ENCODE measurements at places on chromosomes 3 and 15.

DNA sequence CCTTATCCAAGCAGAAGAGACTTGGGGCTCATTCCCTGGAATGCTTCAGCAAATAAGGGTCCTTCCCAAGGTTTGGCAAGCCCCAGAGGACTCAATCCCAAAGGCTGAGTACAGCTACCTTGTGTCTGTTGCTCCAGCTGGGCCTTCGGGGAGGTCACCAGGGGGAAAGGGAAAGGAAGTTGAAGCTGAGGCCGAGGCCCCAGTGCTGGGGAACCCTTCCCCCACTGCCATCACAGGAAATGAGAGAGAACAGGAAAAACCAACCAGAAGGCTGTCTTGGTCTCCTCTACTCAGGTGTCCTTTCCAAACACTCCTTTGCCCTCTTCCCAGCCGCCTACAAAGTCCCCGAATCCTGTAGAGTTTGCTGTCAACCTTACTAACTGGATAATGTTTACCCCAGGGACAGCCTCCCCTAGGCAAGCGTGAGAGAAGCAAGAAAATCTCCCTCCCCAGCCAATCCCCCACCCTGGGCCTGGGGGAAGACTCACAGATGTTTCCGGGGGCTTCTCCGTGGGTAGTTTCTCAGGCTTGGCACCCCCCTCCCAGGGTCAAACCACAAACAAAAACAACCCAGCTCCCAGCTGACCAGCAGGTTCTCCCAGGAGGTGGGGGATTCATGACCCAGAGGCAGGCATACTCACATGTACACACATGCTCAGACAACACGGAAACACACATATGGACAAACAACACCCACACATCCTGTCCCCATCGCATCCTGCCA is 5.5 kb downstream of the CSRNP1 start:
- peak; percentile 76 for DNase-seq

GRCh38 chr3:129384594-129385323 is 43.7 kb downstream of the EFCAB12 start:
- no peak for DNase-seq

- no peak for DNase-seq
These were observed 57.4 kb downstream of the ARHGAP31 start for GRCh38 chr3:119351581-119351980.

DNA sequence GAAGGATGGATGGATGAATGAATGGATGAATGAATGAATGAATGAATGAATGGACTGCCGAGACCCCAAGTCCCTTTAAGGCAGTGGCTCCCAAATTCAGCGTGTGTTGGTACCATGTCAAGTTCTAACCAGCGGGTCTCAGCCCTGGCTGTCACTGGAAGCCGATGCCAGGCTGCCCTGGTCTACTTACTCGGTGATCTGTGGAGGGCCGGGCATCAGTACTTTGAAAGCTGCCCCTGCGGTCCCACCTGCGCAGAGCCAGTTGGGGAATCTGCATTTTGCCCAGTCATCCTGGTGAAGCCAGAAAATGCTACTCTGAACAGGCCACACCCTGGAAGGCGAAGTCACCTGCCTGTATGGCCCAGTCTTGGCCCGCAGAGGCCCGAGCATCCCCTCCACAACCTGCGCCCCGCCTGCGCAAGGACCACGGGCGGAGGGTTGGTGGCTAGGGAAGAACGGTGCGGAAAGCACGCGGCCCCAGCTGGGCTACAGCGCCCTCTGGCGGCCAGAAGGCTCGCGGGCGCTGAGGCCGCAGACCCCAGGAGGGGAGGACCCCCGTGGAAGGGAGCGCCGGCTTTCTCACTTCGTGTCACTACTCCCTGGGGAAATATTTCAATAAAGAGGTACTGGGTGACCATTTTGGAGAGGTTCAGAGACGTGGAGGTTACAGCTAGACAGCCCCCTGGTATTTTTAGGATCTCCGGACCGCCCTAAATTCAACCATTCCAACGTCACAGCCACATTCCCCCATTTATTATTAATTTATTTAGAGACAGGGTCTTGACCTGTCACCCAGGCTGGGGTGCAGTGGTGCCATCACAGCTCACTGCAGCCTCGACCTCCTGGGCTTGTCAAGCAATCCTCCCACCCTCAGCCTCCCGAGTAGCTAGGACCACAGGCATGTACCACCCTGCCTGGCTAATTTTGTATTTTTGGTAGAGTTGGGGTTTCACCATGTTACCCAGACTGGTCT is 34.9 kb downstream of the PRKCD start:
- peak; percentile 80 for DNase-seq

GRCh38 chr3:101131767-101132166 is 138.5 kb upstream of the ABI3BP start:
- DNase-seq = peak; percentile 3

DNA sequence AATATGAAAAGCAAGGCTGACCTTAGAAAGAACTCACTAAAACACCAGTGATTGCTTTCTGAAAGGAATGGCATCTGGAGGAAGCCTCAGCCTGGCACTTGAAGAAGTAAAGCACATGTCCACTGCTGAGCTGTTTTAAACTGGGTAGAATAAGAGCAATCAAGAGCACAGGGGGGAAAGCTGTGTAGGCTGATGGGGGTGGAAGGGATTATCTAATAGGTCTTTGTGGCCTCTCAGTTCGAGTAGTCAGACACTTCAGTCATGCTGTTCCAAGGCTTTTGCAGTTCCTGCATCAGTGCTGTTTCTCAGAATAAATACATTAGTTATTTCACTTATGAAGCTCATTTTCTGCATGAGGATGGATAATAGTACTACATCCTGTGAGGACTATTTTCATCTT is 22.6 kb downstream of the CCDC191 start:
- DNase-seq = no peak

DNA sequence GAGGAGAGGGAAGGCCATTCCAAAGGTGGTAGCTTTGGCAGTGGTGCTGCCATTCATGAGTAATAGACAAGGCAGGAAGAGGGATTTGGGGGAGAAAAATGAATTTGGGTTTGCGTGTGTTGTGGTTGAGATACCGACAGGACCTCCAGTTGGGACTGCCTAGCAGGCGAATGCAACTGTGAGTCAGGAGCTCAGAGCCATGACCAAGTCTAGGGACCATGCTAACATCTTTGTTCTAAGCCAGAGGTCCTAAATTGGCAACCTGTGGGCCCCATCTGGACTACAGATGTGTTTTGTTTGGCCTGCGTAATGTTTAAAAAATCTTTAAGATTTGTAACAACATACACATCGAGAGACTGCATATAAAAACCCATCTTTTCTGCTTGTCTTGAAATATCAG is 61.6 kb downstream of the SAMMSON start:
- DNase-seq = no peak

- no peak for DNase-seq
These were observed 1.2 kb downstream of the ANXA2 start for GRCh38 chr15:60396560-60396957.

DNA sequence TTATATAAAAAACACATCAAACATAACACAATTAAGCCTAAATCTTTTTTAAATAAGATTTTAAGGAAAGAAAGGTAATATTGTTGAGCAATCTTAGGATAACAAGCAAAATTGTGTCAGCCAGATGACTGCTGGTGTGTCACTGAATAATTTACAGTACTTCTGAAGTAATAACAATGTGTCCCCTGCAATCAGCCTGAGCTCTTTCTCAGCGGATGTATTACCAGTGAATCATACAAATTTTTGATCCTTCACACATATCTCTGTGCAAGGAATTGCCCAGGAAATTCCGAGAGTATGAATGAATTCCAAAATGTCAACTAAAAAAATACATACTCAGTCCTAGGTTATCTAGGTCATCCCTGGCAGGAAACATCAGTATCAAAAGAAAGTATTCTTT is 76.6 kb upstream of the PTX3 start:
- no peak for DNase-seq

DNA sequence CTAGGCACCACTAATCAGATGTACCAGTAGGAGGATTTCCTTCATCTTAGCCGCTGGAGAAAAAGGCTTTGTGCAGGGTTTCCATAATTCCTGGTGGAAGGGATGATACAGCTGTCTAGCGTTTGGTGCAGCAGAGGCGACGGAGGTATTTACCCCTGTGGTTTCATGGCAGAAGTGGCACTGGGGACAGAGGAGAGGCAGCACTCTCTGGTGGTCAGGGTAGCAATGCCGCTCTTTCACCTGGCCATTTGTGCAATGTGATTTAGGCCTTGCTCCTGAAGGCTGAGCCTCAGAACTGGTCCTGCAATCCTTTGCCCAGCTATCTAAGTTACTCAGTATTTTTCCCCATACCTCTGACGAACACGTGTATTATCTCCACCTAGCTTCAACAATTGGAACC is 47.1 kb upstream of the BNIP2 start:
- DNase-seq = no peak

DNA sequence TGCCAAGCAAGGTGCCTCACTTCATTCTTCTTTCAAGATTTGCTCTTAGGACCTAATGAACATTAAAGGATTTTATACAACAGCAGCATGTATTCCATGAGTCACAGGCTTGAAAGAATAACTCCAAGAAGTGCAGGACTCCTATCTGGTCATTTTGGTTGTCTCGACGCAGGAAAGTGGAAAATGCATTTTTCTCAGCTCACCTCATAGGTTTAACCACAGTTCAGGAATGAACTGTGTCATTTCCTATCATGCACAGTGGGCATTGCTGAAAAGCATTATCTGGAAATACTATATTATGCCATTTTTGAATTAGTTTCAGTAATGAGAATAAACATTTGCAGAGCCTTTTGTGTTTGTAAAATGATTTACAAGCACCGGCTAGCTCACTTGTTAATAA is 98.7 kb upstream of the BFSP2 start:
- DNase-seq = no peak

- no peak for DNase-seq
These were observed 95.8 kb downstream of the ARNT2 start for GRCh38 chr15:80500021-80500420.

DNA sequence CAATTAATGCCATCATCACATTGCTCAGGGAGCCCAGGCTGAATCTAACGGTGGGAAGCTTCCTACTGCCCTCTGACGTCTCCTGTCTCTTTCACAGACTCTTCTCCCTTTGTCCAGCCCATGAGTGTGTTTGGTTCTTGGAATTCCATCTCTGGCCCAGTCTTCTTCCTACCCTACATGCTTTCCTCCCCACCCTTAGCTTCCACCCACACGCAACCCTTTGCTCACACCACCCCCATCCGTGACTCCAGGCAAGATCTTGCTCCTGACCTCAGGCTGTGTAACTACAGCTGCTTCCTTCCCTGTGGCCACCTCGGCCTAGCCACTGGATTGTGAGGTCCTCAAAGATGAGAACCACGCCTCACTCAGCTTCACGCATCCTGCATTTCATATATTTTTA is 72.3 kb upstream of the THBS1 start:
- DNase-seq = no peak

DNA sequence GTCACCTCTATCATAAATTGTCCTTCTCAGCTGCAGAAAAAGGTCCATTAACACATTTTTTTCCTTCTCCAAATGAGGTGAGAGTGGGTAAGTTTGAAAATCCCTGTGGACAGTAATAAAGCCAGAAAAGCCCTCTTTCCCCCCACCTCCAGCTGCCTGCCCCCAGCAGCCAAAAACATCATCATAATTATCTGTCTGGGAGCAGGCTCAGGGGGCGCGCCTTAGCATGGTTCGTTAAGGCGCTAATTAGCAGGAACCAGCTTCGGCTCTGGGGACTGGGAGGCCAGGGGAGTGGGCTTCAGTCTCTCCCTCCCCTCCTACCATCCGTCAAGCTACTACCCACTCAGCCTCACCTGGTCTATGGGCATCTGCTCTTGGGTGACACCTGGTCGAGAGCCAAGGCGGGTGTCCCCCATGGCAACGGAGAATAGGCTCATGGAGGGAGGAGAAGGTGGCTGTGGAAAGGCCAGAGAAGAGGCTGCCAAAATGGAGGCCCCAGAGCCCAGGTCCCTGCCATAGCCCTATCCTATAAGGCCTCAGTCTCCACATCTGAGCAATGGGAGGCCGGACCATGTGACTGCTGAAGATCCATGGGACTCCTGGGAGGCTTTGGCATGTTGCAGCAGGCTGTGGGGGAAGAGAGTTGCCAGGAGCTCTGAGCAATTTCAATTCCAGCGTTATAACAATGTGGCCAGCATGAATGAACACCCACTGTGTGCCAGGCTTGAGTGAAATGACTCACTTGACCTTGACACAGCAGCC is 140.1 kb upstream of the LINGO1 start:
- no peak for DNase-seq

GRCh38 chr3:194865615-194866014 is 179.9 kb downstream of the FAM43A start:
- DNase-seq = no peak

DNA sequence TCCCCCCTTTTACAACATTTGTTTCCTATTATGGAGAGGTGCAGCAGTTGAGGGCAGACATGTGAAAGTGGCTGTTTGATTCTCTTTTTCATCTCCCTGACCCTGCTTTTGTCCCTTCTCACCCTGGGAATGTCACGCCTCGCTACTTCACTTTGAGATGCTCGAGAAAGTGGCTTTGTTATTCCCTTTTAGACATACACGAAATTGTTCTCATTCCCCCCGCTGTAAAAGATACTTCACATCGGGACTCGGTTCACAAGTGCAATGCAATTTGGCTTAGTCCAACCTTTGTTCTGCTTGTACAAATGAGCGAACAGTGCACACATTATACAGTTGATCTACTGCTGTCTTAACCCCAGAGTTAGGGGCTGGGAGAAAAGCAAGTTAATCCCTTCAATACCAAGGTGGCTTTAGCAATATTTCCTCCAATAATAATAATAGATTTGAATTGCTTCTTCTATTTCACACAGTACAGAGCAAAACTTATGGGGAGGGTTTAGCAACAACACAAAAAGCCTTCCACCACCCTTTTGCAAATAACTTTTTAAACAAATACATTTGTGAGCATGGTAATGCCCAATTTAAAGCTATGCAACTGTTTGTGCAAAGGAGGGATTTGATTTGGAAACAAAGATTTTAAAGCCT is 5.7 kb upstream of the FOXB1 start:
- no peak for DNase-seq

DNA sequence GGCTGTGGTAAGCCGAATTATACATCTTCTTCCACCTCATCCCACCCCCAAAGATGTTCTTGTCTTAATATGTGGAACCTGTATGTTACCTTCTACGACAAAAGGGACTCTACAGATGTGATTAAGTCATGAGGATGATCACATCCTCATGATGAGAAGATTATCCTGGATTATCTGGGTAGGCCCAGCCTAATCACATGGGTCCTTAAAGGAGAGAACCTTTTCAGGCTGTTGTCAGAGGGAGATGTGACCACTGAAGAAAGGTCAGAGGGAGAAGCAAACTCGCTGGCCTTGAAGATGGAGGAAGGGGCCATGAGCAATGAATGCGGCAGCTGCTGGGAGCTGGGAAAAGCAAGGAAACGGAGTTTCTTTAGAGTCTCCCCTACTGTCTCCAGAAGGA is 12.9 kb upstream of the SCG3 start:
- DNase-seq = no peak

DNA sequence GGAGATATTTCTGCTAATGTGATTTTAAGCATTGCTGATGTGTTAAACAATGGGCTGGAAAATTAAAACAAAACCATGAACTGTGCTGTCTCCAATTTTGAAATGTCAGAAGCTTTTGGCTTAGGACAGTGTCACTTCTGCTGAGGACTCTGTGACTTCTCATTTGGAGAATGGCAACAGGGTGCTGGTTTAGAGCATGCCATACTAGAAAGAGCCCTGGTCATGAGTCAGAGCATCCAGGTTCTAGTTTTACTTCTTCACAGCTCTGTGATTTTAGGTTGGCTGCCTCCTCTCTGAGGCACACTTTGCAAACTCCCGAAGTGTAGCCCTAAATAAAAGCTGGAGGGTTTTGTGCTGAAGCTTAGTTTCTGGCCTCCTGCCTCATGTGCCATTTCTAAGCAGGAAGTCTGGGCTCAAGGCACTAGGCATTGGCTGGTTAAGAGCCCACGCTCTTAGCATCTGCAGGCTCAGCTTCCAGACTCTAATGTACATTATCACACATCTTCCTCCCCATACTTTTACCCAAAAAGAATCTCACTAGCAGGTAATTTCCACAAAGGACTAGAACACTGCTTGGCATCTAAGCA is 193.8 kb downstream of the CNTN3 start:
- DNase-seq = no peak
